ENCODE measurements at places on chromosomes 3 and 15.

- no peak for DNase-seq
Measured at GRCh38 chr3:154122552-154122911, 1.3 kb downstream of the ARHGEF26 start.

- DNase-seq: no peak
Measured at GRCh38 chr3:174340624-174341587, 518.2 kb upstream of the NAALADL2 start.

- DNase-seq: no peak
Measured at GRCh38 chr3:139304383-139304782, 39.4 kb upstream of the MRPS22 start.

GRCh38 chr15:66292571-66293418 lies 573 bp upstream of the DIS3L start:
- DNase-seq: no peak

DNA sequence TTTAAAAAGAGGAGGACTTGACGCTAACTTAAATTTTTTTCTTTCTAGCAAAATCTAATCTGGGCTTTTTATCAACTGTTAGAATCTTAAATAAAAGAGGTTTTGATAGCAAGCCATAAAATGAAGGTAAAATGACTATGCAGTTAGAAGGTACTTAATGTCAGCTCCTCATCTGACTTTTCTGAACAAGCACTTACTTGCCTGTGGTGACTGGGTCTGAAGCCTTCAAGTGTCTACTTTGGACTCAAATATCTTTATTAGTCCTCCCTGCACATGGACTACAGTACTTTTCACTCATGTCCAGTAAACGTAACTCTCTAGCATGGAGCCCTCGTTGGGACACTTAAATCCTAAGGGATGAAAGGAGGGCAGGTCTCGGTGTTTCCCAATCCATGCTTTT lies 135.9 kb downstream of the P2RY1 start:
- DNase-seq: no peak

Data from cortex of kidney (tissue), 1 donor.